ENCODE measurements at places on chromosomes 12 and 14.

- no peak for DNase-seq
Observed at GRCh38 chr12:104538056-104538455, 81.3 kb downstream of the CHST11 start.

- DNase-seq: peak; percentile 10
Observed at GRCh38 chr12:53543539-53543938, 36.3 kb upstream of the NPFF start.

DNA sequence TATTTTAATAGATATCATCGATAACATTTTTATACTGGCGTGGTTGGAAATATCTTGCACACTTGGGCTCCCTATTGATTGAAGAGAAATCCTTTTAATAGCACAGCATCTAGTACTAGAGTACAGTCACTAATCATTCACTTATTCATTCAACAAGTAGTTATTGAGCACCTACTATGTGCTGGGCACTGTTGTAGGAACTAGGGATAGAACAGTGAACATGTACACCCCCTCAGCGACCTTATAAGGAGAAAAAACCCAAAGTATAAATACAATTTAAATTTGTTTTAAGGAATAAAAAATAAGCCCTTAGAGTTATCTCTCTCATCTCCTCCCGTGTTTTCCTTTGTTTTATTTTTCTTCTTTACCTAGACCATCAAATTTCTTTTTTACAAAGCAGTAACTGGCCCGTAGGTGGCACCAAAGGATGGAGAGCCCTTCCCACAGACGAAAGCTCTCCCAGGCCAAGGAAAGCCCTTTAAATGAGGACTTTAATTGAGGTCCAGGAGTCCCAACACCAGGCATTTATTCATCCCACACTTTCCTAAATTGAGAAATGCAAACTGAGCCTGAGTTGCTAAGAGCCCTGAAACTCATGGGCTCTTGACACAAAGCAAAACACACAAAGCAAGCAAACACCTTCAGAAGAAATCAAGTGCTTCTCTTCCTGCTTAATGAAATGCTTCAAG is 29.0 kb downstream of the PEBP1 start:
- DNase-seq: no peak

GRCh38 chr12:124568431-124569374 is 1.3 kb upstream of the NCOR2 start:
- DNase-seq: no peak

GRCh38 chr12:31896514-31897039 is 62.6 kb upstream of the RESF1 start:
- DNase-seq: peak; percentile 67

DNA sequence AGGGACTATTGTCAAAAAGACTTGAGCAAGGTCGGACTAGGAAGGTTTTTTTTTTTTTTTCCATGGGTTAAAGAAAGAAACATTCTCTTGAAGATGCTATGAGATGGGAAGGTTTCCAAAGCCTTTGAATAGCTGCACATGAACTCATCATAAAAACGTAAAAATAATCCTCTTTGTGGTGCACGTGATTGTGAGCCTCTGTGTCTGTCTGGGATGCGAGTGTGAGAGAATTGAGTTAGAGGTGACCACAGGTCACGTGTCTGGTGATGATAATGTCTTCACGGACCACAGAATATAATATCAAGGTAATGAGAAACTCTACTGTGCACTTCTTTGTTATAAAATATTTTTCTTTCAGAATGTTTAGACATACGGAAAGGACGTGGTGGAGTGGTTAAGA is 24.3 kb upstream of the ADGRD1 start:
- no peak for DNase-seq

- no peak for DNase-seq
Observed at GRCh38 chr12:92908108-92908507, 21.0 kb downstream of the EEA1 start.

DNA sequence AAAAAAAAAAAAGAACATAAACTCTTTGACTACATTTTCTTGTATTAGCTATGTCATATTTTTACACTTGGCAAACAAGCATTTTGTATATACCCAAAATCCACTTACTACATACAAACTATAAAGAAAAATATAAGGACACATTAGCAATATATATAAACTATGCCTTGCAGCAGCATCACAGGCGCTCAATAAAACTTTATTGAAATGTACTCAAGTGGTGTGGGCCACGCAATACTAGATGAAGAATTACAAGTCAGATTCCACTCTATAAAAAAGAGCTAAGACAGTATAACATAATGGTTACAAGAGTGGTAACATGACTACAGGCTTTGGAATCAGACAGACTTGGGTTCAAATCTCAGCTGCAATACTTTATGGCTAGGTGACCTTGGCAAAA is 3.1 kb upstream of the AP4S1 start:
- DNase-seq: no peak

Measured in stimulated activated CD4-positive, alpha-beta T cell treated with anti-CD3 and anti-CD28 coated beads, TNF-alpha, amount 100 ng/mL, for 4 hours (primary cell).